CD8-positive, alpha-beta T cell (primary cell): ENCODE measurements at places on chromosomes 2 and 18.

- no peak for DNase-seq
Observed at GRCh38 chr2:216206041-216206703, 97.0 kb downstream of the XRCC5 start.

DNA sequence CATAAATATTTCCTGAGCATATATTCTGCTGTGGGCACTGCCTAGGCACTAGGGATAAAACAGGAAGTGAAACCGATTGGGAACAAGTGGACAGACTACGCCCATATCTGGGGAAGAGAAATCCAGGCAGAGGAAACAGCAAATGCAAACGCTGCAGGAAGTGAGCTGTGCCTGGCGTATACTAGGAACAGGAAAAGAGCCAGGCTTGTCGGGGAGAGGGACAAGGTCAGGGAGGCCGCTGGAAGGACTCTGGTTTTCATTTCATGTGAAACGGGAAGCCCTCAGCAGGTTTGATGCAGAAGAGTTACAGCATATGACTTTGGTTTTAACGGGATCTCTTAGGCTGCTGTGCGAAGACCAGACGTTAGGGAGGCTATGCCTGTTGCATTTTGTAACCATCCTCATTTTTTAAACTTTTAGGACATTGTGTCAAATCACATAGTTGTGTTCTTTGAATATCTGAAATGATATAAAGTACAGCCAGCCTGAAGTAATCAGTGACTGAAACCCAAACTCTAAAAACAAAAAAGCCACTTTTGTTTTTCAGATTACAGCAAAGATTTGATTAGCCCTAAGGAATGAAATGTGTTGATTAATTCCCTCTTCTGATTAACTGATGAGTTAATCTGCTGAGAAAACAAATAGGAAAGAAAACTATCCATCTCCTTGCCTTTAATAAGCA is 110.2 kb upstream of the PIEZO2 start:
- DNase-seq, result no peak

DNA sequence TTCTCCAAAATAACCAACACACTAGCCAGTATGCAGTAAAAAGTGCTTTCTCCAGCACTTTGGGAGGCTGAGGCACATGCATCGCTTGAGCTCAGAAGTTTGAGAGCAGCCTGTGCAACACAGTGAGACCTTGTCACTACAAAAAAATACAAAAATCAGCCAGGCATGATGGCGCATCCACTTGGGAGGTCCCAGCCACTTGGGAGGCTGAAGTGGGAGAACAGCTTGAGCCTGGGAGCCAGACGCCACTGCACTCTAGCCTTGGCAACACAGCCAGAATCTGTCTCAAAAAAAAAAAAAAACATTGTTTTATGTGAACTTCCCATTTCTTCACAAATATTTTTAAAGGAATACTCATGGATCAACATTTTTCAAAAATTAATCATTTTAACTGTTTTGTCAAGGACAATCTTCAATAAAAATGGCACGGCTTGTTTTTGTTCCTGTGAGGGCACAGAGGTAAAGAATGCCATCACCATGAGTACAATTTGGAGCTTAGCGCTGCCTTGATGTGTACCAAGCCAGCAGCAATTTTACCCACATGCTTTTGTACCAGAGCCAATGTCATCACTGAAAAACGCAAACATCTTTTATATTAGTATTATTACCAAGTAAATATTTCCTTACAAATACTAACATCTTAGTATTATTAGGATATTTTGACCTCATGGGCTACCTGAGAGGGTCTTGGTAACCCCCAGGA is 26.7 kb downstream of the RAB1A start:
- DNase-seq, result no peak

DNA sequence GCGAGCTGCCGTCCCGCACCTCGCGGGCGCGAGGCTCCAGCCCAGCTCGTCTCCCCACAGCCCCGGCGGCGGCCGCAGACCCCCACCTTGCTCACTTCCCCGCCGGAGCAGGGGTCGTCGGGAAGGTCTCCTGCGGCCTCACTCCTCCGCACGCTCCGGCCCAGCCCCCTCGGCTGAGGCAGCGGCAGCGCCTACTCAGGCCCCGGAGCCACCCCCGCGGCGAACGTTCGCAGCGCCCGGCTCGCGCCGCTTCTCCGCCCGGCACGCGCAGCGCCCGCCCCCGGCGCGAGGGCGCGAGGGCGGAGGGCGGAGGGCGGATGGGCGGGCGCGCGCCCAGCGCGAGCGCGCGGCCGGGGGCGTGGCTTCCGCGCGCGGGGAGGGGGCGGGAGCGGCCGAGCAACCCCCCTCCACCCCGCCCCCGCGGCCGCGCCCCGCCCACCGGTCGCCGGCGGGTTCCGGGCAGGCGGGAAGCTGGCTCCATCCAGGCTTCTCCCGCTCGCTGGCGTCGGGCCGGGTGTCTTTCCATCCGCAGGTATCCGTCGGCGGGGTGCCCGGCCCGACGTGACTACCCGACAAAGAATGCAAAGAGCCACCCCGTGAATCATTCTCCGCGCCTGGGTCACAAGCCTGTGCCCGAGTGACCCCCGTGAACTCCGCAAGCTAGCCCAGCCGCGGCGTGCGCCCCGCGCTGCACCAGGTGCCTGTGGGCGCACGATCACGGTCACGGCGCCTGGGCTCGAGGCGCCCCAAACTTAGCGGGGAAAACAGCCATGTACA is at the start of gene DTNB:
TSS of gene DTNB (minus strand) at position 278 of the 777 bp plus-strand sequence. CDS start 20,917 bp downstream, outside the sequence.
- DNase-seq, result peak; percentile 77

DNA sequence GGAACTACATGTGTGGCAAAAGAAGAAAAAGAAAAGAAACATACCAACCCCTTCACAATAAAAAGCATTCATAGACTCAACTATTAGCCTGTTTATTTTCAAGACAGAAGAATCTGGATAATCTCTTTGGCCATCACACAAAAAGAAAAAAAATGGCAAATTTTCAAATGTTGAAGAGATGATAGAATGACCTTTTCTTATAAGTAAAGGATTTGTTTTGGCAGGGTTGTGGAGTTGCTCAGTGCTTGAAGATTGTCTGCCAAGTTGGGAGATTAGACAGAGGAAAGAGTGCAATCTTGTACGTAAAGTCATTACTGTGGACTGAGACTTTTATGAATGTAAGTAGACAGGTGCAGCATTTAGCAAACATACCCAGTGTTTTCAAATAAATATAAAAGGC is 18.5 kb upstream of the FAM171B start:
- no peak for DNase-seq

DNA sequence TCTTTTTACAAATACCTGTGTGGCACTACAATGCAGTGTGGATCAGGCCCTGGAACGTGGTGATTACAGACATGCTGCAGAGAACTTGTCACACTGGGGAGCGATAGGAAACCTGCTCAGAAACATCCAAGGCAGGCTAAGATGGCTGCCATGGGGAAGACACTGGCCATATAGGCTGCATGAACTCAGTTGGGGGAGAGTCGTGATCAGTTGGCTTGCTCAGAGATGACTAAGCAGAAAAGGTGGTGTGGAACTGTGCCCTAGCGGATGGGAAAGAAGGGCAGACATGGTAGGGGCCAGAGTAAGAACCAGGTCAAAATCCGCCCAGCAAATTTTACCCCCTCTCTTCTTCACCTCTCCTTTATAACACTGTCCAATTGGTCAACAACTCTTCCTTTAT is 307.8 kb downstream of the LRRTM1 start:
- no peak for DNase-seq

DNA sequence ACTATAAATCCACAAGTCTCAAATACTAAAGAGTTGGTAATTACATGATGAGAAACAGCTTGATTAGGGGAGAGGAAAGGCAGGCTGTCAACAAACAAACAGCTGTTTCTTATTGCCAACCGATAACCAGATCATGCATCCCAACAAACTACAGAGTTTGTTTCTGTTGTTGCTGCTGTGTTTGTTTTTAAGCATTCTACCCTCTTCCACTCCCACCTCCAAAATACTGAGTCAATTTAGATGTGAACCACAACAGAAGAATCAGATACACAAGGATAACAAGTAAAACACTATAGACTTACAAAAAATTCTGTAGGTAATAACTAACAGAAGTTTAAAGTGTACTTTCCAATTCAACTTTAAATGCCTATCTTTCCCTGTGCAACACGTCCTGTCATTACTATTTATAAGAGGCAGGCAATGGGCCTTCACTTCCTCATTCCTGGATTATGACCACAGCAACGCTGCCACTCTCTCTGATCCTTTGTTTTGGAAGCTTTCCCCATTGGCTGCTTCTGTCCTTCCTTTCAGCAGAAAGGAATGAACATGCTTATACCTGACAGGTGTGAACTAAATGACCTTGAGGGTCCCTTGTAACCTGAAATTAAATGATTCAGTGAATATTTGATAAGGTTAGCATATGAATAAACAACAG is 152.0 kb downstream of the SRBD1 start:
- DNase-seq, result no peak

- DNase-seq, result no peak
Observed at GRCh38 chr2:72619626-72620025, 206.2 kb downstream of the EXOC6B start.

DNA sequence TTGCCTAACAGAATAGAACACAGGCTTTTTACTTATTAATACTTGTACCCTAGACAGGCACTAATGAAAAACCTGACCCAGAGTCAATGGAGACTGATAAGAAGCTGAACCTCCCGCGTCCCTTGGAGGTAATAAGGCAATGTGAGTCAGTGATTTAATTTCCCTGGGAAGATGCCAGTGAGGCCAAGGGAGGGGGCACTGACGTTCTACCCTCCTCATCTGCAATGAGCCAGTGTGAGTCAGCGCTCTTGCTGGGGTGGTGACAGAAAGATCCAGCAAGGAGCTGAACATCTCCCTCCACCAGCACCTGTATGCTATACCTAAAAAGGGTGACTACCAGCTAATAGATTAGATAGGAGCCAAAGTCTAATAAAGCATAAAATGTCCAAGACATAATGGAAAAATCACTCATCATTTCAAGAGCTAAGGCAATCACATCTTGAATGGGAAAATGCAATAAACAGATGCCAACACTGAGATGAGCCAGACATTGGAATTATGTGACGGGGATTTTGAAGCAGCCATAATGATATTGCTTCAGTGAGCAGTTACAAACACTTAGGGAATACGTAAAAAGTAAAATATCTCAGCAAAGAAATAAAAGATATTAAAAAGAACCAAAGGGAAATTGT is 116.9 kb downstream of the TPGS2 start:
- no peak for DNase-seq

GRCh38 chr2:219126555-219126954 is 34.1 kb downstream of the NHEJ1 start:
- no peak for DNase-seq

DNA sequence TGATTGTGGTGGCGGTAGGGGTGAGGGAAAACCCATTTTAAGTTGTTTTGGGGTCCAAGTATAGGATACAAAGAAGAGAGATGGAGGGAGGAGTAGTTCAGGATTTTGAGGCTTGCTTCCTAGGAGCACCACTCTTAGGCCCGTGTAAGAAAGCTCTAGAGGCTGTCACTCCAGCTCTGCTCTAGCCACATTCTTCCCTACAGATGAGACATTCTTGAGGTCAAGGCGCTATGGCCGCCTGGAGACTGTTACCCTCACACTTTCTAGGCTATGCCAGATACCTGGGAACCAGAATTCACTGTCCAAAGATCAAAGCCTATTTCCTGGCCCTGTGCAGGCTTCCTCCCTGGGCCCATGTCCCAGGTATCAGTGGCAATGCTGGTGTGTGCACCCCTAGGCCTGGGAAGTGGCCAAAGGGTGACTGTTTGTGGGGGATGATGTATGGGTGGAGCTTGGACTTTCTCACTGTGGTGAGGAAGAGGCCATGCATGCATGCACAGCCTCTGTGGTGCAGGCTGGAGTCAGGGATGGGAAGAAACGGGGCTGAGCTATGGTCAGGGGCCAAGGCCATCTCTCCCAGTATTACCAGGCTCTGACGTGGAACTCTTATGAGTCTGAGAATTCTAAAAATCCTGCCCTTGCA is 7.0 kb upstream of the TTL start:
- DNase-seq, result no peak

DNA sequence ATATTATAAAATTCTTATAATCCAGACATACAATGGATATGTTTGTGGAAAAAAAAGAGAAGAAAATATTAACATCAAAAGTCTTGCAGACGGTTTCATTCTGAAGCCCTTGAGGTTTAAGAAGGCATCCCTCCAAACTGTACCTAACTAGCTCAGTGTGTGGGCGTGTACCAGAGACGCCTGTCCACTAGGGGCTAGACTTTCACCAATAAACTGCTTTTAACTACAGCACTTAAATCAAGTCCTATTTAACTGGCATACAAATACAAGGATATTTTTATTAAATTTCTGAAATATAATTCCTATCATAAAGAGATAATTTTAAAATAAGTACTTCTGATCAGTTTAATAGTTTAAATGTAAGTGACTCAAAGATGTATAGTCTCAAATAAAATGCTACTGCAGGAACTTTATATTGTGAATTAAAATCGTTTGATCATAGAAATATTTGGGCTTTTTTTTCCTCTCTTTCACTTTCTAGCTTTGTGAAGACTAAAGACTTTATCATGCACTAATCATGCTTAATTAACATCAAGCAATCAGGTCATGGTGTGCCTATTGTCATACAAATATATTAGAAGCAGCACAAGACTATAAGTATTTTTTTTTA is 437.7 kb downstream of the SATB2 start:
- DNase-seq, result no peak

DNA sequence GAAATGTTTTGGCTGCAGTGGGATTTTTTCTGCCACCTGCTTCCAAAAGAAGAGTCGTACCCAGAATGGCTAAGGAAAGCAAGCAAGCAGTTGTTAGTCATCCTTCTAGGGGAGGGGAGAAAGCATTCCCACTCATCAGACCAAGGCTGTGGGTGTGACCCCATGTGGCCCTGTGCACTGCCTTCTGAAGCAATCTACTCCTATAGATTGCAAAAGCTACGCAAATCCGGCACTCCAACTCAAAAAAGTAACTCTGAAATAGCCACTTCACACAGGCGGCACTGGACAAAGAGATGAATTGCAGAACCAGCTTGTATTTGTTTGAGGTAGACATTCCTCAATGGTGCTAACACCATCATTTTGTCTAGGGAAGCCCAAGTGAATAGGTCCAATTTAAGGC is 44.3 kb downstream of the ST3GAL5 start:
- no peak for DNase-seq

DNA sequence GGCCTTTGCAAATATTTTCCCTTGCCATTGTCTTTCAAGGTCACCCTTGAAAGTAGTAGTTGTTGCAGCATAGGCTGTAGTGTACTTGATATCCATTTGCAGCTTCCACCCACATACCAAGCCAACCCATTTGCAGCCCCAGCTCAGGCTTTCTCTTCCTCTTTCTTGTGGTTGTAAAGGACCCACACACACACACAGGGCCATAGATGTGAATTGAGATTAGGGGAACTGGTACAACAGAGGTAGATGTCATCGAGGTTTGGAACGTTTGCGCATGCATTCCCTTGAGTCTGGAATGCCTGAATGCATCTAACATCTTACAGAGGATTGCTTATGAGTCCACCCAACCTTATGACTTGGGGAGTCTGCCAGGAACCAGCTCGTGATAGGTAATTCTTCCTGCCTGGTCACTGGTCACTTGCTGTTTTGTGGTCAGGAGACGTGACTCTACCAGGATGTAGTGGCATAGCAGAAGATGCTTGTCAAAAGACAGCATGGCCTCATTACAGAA is 91.9 kb downstream of the MRPS9 start:
- DNase-seq, result no peak
